ENCODE measurements at places on chromosomes 3 and 15.

DNA sequence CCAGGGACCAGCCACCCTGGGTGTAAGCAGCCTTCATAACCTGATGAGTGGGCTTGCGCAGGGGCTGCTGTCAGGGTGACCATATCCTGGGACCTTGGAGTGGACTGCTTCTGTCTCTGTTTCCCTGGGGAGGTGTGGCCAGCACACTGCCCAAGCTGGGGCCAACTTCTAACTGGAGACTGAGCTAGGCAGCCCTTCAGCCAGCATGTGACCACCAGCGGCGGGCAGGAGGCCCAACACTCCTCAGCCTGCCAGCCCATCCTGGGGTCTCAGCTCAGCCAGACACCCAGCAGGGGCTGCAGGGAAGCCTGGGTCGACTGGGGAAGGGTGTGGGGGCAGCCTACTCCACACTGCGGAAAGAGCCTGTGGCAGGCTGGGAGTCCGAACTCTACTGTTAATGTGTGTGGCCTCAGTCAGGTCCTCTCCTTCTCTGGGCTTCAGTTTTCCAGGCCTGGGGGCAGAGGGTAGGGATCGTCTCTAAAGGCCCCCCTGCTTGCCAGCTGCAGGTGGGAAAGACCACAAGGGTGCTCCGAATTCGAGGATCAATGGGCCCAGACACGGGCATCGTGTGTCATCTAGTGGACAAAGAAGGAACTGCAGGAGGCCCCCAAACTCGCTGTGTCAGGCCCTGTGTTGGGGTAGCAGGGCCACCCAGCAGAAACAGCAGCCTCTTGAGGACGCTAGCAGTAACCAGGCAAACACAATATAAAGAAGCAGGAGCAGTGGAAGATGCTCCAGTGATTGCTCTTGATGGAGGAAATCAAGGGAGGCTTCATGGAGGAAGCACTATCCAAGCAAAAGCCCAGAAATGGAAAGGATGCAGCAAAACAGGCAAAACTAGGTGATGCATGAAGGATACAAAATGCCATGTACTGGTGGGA lies 2.0 kb upstream of the SEMA3G start:
- peak; percentile 48 for DNase-seq

GRCh38 chr15:78422571-78423340 lies 15.3 kb upstream of the IREB2 start:
- DNase-seq = peak; percentile 61

DNA sequence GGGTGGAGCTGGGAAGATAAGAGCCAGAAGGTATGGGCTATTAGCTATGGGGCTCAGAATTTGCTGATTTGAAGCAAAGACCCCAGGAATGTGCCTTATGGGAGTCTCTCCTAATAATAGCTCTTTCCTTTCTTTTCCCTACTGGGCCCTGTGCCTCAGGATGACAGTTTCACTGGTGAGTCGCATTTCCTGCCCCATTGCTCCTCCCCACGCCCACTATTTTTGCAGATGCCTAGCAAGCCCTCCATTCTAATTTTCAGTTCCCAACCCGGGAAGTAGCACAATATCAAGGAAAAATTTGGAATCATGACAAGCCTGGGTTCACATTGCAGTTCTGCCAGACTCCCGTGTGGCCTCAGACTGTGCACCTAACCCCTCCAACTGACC lies 583 bp downstream of the IL17RE start:
- DNase-seq = no peak

DNA sequence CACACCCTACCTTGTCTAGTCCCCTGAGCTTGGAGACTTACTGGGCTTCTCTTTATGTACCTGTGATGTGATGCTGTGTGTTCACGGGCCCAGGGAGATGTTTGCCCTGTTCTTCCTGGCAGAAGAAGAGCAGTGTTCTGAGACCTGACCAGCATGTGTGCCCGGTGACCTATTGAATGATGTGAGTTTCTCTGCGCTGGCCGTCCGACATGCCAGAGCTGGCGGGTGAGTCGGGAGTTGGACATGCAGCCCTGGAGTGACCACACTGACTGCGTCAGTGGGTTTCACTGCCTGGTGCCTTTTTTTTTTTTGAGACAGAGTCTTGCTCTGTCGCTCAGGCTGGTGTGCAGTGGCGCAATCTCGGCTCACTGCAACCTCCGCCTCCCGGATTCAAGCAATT lies 42.3 kb downstream of the CGNL1 start:
- DNase-seq = no peak

GRCh38 chr3:58798312-58798711 lies 131.7 kb upstream of the FAM3D start:
- no peak for DNase-seq

GRCh38 chr15:40618023-40618422 lies 24.0 kb downstream of the KNL1 start:
- no peak for DNase-seq

DNA sequence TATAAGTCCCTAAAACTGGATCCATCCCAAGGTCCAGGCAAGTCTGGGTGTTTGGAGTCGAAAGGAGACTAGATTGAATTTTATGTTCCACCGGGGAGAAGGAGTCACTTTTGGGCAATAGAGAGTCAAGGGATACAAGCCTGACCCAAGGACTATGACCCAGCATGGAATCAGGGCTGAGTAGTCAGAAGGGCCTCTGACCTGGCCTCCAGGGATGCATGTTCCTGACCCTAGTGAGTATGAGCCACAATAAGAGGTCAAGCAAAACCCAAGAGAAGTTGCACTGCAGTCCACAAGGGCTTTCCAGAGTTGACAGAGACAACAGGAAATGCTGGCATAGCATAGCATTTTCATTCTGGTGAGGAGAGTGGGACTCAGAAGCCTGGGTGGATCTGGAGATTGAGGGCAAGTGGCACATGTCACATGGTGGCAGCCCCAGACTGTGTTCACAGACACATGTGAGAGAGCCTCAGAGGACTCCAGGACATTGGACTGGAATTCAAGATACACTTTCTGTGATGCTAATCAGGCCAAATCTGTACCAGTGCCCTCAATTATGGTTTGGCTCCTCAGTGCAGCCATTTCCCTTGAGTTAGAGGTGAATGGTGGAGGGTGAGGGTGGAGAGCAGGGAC lies 66.9 kb downstream of the TFG start:
- no peak for DNase-seq

DNA sequence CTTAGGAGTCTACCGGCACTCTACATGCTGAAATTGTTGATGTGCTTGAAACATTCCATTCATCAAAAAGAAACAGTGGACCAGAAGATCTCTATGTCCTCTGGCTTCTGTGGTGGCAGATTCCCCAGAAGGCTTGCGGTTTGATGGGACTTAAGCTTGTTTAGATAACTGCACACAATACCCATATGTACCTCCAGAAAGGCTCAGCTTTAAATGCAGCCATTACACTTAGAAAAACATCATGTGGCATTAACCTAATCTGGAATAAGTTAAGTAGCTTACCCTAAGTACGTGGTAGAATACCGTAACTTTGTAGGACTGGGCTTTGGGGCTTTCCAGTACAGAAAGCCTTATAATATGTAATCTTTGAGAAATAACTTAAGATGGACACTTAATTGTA lies 187.3 kb downstream of the RBMS3 start:
- DNase-seq = no peak

- no peak for DNase-seq
These were observed 1.4 kb upstream of the NECTIN3 start for GRCh38 chr3:111069974-111070771.

DNA sequence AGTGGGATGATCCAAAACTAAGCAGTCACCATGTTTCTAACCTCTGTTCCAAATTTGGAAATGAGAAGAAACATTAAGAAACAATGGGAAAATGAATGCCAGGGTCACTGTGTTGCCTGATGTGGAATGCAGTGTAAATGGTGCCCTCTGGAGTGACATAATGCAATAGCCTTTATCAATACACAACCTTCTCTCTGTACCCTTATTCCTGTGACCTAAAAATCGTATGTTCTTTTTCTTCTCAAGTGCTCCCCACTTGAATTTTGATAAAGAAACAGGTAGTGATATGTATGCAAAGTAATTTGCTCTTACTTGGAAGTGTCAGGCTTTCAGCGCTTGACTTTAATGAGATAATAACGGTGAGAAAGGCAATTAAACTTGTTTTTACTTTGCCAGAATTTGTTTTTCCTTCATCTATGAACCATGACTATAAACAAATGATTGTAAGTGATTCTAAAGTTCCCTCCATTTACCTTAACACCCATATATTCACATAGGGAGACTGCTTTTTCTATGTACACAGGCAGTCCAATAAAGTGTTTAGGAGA lies 145.8 kb upstream of the THRB start:
- DNase-seq = peak; percentile 8

DNA sequence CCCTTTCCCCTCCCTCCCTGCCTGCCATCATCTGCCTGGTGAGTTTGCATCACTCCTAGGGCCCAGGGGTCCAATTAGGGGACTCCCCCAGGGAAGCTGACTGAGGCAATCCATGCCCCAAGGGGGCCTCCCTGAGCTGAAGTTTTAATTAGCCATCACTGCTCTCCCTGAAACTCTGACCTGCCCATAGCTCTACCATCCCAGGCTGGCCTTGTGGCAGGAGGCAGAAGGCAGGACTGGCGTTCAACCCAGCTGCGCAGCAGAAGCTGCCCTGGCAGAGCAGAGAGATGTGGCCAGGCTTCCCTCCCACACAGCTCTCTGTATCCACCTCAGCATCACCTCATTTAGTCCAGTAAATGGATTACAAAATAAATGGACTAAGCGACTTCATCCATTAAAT lies 7.7 kb upstream of the C15orf39 start:
- no peak for DNase-seq

DNA sequence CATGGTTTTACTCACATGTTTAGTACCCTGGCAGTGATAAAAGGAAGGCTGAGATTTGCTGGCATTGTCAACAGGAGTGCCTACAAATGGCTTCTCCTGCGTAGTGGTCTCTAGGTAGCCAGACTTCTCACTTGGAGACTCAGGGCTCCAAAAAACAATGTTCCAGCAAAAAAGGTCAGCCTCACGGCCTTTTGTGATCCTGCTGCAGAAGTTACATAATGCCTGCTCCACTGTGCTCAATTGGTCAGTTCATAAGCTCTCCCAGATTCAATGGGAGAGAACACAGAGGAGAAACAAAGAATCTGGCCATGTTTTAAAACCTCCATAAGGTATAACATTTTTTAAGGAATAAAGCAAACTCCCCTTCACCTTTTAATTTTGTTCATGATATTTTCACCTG lies 76.1 kb upstream of the CMSS1 start:
- no peak for DNase-seq

- DNase-seq = no peak
These were observed 172.8 kb downstream of the PLCH1 start for GRCh38 chr3:155572085-155572484.

DNA sequence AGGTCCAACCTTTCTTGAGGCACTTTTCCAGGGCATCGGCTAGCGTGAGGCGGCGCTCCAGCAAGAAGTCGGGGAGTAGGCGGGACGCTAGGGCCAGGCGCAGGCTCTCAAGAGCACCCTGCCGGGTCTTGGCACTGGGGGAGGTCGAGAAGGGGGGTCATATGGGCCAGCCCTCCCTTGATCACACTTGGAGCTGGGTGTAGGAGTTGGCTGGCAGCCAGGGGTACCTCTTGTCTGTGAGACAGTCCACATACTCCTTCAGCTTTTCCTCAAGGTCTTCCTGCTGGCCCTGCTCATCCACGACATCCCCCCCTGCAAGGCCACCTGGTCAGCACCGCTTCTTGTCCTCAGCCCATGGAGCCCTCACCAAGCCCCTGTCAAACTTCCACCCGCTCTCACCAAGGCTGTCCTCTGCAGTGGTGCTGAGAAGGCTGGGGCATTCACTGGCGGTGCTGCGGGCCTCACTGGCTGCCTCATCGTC lies 2.0 kb downstream of the IFRD2 start:
- no peak for DNase-seq

DNA sequence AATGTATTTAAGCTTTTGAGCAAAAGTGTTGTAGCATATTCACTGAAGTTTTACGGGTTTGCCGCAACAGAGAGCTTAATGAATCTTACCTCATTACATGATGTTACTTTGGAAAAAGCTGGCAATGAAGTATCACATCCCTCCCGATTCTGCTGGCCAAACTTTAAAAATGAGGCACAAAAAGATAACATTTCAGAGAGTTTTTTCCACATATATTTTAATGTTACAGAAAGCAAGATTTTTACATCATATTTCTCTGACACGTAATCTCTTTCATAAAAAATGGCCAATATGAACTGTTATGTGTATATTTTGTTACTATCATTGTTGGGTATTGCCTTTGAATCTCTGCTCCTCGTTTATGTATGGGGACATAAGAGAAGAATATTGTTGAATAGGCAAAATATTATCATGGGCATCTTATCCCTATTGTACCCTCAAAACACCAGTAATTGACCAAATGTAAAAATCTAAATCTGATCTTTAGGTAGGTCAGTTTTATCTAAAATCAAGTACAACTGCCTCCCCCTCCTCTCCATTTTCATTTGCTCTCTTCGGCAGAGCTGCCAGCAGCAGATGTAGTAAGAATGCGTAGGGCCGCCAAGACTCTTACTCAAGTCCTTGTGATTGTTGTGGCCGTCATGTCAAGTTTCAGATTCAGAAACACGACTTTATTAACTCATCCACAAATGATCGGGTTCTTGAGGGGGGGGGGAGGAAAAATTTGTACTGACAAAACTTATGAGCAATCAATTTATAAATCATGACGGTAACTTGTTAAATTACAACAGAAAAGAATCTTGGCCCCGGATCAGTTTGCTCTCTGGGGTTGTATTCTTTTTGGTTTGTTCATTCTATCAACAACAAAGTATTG lies 106.7 kb upstream of the THRB start:
- DNase-seq = no peak

- no peak for DNase-seq
These were observed 17.4 kb upstream of the SYNM start for GRCh38 chr15:99087405-99087943.

DNA sequence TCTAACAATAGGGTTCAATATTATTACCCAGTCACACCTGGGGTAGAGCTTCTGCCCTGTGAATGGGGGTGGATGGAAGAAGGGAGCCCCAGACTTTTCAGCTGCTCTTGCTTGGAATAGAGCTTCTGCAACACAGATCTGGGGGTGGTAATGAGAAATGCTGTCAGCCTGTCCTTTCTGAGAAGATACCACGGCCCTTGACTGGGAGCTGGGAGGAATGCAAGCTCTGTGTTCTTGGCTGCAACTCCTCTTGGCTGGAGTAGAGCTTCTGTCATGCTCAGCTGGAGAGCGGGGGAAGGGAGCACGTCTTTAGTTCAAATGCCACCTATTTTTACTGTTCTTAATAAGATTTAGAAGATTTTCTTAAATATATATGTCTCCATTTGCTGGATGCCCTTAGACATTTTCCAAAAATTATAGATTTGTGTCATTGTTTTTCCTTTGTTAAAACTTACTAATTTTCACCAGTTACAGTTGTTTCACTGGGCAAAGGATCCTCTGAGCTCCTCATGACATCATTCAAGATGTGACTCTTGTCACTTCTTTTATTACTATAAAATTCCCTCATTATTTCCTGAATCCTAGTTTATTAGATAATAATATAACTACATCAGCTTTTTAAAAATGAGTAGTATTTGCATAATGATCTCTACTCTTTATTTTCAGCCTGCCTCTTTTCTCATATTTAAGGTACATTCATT lies 180.0 kb upstream of the TGFBR2 start:
- DNase-seq = no peak

GRCh38 chr3:177026505-177027277 lies 170.6 kb downstream of the TBL1XR1 start:
- DNase-seq = no peak

All from bone marrow (tissue), 2 donors.